Lung (tissue), 17 donors: ENCODE measurements at places on chromosomes 3 and 15.

DNA sequence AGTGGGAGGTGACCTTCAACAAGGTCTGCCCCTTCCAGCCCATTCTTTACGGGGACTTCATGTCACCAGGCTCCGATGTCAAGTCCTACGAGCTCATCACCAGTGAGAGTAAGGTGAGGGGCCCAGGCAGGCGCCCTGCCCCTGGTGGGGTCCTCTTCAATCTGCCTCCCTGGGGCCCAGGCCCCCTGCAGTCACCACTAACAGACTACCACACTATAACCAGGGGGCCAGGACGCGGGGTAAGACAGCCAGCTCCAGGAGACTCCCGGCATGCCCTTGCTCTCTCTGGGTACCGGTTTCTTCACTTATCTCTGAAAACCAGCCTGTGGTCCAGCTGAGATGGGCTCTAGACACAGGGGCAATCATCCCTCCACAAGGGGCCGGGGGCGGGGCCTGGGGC is 63.9 kb downstream of the DNAH1 start:
- no peak for DNase-seq

DNA sequence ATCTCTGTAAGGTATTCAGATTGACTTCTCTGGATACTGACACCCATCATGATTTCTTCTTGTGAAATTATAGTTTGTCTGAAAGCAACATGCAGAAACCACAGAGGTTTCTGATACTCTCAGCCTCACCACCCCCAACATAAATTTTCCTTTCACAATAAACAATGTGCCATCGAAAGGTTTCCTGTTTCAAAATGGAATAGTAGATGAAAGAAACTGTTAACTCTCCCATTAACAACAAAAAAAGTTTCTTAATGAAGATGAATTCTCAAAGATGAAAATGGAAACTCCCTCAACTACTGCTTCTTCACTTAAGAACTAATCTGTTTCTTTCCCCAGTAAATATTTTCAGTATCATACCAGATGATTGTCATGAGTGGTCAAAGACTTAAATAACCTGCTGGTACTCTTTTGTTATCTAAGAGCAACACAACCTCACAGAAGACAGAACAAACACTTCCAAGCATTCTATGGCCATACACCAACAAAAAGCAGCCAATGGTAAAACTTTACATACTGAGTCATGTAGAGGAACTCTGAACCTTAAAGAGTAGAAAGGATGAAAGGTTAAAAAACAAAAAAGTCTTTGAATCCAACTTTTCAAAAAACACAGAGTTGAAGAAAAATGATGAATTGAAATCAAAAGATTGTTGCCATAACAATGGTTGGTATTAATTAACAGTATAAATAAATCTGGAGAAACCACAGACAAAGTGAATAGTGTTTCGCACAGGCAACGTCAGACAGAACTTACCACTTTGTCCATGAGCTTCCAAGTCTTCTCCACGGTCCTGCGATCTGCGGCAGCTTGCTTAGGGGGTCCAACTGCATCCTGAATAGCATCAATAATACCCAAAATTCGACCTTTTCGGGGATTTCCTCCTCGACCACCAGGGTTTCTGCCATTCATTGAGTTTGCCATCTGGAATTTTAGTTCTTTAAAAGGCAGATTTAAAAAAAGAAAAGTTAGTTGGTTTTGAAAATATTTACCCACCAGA is 1.9 kb downstream of the CBLB start:
- DNase-seq, result peak; percentile 67

DNA sequence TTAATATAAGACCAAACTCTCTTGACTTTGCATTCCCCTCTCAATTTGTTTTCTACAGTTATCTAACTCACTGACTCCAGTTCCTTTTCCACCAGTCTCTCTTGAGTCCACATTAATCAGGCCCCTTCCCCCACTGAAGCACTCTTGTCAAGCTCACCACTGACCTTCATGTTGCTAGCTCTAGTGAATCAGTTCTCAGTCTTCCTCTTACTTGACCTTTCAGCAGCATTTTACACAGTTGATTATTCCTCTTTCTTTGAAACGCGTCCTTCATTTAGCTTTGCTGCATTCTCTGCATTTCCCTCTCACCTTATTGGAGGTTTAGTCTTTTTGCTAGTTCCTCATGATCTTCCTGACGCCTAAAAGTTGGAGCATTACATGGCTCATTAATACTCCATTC is 8.3 kb downstream of the PPP2R3A start:
- DNase-seq, result no peak

GRCh38 chr3:141143517-141143916 is 88.1 kb upstream of the PXYLP1 start:
- no peak for DNase-seq

DNA sequence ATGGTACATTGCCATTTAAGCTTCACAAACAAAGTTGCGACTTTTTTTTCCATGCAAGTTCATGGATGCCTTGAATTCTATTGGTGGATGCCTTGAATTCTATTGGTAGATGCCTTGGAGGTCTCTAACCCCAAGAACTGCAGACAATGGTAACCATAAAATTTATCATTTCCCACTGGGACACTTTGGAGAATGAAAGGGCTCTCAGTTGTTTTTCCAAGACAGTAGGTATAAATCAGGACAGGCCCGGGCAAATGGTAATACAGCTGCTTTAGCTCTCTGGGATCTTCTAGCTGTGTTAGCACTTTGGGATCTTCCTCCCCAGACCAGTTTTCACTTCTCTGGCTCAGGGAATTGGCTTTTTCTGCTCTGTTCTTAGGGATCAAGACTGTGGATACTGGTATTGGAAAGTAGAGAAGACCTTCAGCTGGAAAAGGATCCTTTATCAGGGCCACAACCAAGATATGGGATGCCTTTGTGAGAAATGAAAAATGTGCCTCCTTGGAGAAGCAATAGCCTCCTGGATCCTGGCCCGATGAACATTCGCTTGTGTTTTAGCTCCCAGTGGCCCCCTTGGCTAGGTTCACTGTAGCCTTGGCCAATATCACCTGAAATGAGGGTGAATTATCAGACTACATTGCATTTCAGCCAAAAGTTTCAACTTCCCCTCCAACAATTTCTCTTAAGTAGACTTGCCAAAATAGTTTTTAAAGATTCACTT is 8.3 kb downstream of the LRRC3B start:
- no peak for DNase-seq

GRCh38 chr3:189301479-189301878 is 129.7 kb downstream of the TPRG1 start:
- no peak for DNase-seq

DNA sequence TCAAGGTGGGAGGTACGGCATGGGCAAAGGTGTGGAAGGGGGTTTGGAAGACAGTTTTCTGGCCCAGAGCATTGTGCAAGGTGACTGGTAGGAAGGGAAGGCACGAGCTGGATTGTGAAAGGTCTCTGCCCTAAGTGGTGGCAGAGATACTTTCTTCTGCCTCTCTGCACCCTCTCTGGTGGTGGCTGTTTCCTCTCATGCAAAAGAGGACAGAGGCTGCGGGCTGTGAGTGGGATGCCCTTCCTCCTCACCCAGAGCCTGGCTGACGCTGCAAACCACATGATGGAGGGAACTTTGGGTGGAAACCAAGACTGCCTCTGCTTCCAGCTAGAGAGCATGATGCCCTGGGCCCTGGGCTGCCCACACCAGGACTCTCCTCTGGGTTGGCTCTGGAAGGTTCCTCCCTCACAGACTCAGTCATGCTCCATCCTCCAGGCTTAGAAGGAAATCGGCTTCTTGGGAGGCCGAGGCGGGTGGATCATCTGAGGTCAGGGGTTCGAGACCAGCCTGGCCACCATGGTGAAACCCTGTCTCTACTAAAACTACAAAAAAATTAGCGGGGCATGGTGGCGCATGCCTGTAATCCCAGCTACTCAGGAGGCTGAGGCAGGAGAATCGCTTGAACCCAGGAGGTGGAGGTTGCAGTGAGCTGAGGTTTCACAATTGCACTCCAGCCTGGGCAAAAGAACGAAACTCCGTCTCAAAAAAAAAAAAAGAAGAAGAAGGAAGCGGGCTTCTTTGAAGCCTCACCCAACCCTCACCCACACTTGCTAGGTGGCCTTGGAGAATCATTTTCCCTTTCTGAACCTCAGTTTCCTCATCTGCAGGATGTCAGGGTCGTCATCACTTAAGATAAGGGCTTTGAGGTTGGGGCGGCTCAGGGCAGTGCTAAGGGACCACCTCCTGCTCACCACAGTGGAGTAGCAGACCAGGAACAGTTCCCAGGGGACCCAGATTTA is 8.3 kb downstream of the PSTPIP1 start:
- no peak for DNase-seq

DNA sequence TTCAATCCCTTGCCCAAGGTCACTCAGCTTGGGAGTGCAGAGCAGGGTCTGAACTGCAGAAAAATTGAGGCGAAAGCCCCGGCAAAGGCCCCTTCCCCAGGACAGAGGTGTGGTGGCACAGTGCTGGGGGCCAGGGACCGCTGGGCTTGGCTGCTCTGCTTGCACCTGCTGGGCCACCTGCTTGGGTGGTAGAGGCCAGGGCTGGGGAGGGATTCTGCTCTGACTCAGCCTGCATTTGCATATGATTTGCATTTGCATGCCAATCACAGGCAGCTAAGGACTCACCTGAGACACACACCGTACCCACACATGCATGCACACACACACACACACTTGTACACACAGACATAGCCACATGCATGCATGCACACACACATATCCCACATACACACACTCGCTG is 9.9 kb downstream of the GRM2 start:
- DNase-seq, result no peak

DNA sequence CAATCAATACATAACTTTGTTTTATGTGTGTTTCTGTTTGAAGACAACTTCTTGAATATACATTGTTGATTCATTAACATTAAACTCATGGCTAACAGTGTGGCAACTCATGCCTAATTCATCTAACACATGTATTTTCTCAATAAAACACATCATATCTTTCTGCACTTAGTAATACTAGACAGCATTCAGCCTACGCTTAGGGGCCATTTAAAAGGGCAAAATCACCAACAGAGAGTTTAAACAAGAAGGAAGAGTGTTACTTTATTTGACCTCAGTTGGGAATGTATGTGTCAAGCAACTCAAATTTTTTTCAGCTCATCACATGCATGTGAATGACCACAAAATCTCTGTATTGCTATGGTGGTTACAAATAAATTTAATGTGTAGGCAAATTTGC is 128.8 kb upstream of the AADACL2 start:
- DNase-seq, result peak; percentile 50
